ENCODE measurements at places on chromosomes 4 and X. TPM values are rescaled to one million over a fixed set of nuclear protein-coding genes. Genes with fewer than 3 reads are reported as not detected.

The CENPVL1 gene
- not detected for total RNA-seq

The OPRPN gene
- total RNA-seq: not detected

The GYPA gene
- not detected for total RNA-seq

The SUPT20HL2 gene
- not detected for total RNA-seq

The IRAK1 gene
- total RNA-seq: 127 TPM

The SLC49A3 gene
- total RNA-seq: 0.34 TPM

The TENM3 gene
- total RNA-seq: 15.0 TPM

The HPSE gene
- total RNA-seq: 0.43 TPM

The PNCK gene
- total RNA-seq: 2.5 TPM

The FGF13 gene
- 3.0 TPM for total RNA-seq

The TGIF2LX gene
- total RNA-seq: not detected

The PCDH19 gene
- 0.21 TPM for total RNA-seq

The ENPEP gene
- total RNA-seq: 0.34 TPM

The SPINK2 gene
- total RNA-seq: 0.28 TPM

The MAB21L2 gene
- not detected for total RNA-seq

The ANTXR2 gene
- total RNA-seq: 82.2 TPM

The TCP11X2 gene
- total RNA-seq: not detected

The ZGRF1 gene
- total RNA-seq: 3.1 TPM

The EXOC1L gene
- total RNA-seq: not detected

The RHOH gene
- not detected for total RNA-seq

The ADGRG2 gene
- under 0.01 TPM for total RNA-seq

The MSX1 gene
- total RNA-seq: 3.8 TPM

The UBE2A gene
- 33.2 TPM for total RNA-seq

The TMEM184C gene
- 74.6 TPM for total RNA-seq

The ERAS gene
- not detected for total RNA-seq

The AMER1 gene
- 4.8 TPM for total RNA-seq

The PAGE2 gene
- total RNA-seq: not detected

The MMRN1 gene
- under 0.01 TPM for total RNA-seq

The RAB9A gene
- 54.3 TPM for total RNA-seq

The GRPEL1 gene
- total RNA-seq: 74.2 TPM

The PABPC1L2A gene
- not detected for total RNA-seq

The C4orf46 gene
- 4.7 TPM for total RNA-seq

The CLIC2 gene
- 0.14 TPM for total RNA-seq
